ENCODE measurements at places on chromosomes 2 and 18.

GRCh38 chr2:162318328-162319180 lies at the start of gene IFIH1:
Gene IFIH1, minus strand, starts transcription at chr2:162318684. Its CDS starts 377 bp downstream, at chr2:162318307.
- peak; percentile 65 for DNase-seq

DNA sequence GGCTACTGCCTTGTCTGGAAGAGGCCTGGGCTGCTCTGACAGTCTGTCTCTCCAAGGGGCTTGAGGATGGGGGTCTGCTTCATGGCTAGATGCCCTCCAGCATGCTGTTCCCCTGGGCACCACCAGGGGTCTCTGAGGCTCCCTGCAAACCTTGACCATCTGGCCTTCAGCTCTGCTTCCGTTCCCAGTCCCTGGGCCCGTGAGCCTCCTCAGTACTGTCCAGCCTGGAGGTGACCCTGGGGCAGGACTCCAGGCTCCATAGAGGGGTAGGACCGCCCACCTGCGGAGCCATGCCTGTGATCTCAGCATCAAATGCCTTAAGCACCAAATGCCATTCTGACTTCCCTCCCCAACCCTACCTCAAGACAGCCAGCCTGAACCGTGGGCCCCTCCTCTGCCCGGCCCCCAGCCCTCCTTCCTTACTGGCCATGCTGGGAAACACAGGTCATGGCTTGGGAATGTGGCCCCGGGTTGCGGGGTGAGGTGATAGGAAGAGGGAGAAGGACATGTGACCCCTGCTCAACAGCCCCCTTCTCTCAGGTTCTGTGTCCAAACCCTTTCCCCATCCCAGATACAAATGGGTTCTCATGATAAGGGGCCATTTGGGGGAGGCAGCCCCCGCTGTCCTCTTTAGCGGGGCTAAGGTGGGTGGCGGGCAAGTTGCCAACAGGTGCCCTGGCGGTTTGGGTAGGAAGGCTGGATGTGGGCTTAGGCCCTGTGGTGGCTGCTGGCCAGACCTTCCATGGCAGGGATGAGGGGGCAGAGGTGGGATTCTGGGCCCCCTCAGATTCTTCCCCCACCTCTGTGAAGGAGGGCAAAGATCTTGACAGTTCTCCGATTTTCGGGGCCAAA lies 25.0 kb downstream of the SPEG start:
- DNase-seq = no peak

DNA sequence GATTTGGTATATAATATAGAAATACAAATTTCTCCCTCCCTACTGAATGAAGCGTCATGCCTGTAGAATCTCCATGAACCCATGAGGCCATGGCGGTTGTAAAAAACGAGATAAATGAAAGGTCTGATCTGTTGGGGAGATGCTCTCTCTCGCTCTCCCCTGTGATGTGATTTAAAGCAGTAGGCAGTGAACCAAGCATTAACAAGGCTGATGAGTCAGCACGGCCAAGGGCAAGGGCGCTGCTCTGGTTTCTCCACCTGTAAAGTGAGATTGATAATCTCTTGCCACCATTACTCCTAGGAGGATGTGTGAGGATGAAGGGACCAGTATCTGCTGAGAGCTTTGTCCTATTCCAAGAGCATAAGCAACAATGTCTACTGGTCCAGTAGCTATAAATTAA lies 553.3 kb downstream of the CMPK2 start:
- no peak for DNase-seq

- no peak for DNase-seq
Measured at GRCh38 chr2:100006516-100006915, 135.9 kb downstream of the AFF3 start.

- DNase-seq = no peak
Measured at GRCh38 chr18:61948281-61948741, 55.5 kb upstream of the RNF152 start.

- DNase-seq = no peak
Measured at GRCh38 chr2:42856891-42857632, 64.7 kb upstream of the HAAO start.

DNA sequence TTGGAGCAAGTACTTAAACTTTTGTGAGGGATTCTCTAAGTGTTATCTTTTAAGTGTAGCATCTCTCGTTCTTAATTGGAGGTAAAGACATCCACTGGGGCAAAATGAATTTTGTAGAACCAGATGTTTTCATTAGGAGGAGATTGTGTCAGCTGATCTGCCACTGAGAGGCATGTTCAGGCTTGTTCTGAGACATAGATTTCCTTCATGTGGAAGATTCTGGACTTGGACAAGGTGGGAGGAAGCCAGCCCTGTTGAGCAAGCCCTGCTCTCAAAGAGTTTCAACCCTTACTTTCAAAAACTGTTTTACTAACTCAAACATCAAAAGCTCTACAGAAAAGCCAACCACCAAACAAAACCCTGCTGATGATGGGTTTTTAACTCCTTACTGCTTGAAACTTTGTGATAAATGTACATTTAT lies 6.5 kb downstream of the MAP4K4 start:
- DNase-seq = no peak

DNA sequence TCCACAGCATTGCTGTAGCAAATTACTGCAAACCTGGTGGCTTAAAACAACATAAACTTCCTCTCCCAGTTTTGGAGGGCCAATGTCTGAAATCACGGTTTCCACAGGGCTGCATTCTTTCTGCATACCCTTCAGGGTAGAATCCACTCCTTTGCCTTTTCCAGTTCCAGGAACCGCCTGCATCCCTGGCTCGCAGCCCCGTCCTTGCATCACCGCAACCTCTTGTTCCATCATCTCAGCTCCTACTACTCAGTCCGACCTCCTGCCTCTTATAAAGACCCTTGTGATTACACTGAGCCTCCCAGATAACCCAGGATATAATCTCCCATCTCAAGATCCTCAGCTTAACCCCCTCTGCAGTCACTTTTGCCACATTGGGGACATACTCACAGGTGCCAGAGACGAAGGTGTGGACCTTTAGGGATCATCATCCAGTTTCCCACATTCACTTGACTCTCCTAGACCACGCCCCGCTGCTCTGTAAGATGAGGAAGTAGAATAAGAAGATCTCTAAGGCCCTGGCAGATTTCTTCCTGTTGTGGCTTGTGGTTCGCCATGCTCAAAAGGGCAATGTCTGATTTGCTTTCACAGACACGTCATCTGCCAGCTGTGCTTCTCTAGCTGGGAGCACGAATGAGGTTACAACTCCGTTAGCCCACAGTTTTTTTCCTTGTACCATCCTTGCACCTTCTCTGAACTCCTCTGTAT lies 103.6 kb upstream of the AGAP1 start:
- no peak for DNase-seq

DNA sequence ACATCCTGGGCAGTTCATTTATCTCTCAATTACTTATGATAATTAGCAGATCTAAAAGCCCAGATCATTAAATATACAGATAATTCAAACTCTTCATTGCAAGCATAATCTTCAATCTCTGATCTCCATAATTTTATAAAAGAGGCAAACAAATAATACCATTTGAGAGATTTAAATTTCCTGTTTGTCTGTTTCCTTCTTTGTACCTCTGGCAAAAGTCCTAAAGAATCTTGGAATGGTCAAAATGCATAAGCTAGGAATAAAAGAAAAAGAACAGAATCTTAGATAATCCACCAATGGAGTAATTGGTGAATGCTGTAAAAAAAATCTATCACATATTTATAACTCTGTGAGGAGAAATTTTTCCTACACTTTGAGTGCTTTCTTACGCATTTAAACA lies 1080.9 kb upstream of the ZEB2 start:
- no peak for DNase-seq

- DNase-seq = no peak
Measured at GRCh38 chr2:174654419-174654941, 56.9 kb upstream of the WIPF1 start.

GRCh38 chr2:16055848-16056580 lies 115.7 kb downstream of the MYCN start:
- DNase-seq = no peak

DNA sequence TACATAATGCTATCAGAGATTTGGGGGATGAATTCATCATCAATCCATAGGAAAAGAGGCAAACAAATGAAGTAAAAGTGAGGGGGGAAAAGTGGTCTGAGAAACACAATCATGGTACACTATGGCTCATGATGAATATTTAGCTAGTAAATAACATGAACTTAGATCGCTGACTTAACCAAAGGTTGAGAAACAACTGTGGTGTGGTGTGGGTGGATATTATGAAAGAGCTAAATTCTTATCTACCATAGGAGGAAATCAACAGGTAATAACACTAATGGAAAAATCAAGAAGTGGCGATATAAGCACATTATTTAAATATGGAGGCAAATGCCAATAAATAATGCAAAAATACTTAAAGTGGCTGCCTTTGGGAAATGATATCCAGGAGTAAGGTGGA lies 12.2 kb upstream of the TPRKB start:
- no peak for DNase-seq

DNA sequence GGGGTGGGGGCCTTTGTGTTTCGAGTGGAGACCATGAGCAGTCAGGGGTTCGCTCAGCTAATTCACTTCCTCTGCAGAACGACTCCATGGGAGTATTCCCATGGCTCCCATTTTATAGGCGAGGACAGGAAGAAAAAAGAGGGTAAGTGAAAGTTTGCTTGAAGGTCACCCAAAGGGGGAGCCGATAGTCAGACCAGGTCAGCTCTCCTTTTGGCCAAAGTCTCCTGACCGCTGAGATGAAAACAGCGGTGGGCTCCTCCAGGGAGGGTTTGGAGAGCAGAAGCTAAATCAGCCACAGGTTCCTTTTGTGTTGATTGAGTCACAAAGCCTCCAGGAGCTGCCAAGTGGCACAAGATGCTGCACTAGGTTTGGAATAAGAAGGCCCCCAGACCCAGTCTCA lies 34.1 kb upstream of the CTAGE1 start:
- no peak for DNase-seq

- DNase-seq = no peak
Measured at GRCh38 chr2:171407676-171408044, 26.1 kb downstream of the METTL8 start.

DNA sequence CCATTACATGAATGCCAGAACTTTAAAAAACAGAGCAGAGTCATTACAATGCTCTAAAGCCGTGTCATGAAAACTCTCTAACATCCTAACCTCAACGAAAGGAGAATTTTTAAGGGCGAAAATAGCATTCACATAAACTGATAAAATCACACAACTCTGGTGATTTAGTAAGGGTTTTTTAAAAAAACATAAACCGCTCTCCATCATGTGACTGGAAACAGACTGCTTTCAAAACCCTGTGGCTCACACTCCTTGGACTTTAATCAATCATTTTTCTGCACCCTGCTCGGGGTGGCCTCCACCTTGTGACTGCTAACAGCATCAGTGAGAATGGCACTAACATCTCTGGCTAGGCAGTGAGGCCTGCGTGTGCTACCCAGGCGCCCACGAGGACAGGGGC lies 12.1 kb downstream of the DOCK10 start:
- DNase-seq = no peak

GRCh38 chr2:231640641-231641111 lies 48.0 kb downstream of the TEX44 start:
- DNase-seq = no peak

DNA sequence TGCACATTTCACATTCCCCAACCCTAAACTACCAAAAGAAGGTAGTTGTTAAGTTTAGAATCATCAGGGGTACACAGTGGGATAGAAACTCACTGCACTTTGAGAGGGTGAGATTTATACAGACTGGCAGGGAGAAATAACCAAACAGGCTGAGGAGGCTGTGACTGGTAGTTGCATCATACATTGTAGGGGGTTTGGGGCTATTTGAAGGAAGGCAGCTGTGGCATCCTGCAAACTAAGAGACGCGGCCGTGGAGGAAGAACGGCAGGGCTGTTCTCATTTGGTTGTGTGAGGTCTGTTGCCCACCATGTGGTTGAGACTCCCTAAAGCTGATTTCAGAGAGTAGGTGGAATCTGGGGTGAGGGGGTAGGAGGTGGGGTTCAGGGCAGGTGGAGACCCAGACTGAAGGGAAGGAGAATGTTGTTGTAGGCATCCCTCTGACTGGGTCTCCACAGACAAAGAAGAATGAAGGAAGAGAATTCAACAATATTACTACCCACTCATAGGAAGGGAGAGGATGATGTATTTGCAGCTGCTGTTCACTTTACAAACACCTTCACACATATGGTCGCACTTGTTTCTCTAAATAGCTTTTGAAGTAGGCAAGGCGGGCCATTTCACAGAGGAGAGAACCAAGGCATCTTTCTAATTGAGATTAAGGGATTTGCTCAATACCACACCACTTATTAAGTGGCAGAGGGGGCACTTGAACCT lies 170.9 kb upstream of the SIX2 start:
- no peak for DNase-seq
